Activated T-helper 1 cell treated with anti-CD3 and anti-CD28 coated beads, Interleukin-2, amount 50 U/mL, for 16 hours (primary cell): ENCODE measurements at places on chromosomes 5 and 9.

GRCh38 chr9:109969011-109969410, 189.0 kb downstream of the PALM2AKAP2 start:
- DNase-seq, result no peak

GRCh38 chr9:30661925-30662324, 1722.5 kb upstream of the ACO1 start:
- DNase-seq, result no peak

DNA sequence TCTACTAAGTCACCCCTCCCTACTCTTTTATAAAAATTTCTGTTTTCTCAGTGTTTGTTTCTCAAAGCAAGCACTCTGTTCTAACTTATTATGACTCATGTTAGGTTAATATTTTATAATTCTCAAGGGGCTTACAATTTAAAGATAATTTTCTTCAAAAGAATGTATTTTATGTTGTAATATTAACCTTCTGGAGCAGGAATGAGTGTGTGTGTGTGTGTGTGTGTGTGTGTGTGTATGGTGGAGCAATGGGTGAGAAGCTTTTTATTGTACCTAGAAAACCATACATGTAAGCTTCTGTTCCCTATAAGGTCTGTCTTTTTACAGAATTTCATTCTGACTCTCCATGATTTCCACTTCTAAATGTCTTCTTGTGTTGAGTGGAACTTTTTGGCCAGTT, 63.0 kb downstream of the PBX3 start:
- DNase-seq, result no peak

DNA sequence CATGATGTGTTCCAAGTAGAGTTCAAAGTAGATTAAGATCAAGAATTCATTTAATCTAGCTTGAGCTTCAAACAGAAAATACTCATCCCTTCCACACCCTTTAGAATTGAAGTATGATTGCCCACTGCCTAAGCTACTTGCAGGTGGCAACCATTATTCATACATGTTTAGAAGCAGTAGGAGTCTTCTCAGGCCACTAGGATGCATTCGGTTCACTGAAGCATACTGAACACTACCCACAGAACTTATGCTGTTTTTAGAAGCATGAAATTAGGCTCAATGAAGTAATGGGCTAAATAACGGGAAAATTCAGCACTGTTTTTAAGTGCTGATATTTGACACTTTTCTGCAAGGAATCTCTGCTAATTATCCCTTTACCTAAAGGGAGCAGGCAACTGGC, 263.4 kb downstream of the DEPDC1B start:
- no peak for DNase-seq

- no peak for DNase-seq
Observed at GRCh38 chr9:6224393-6225154, 9.0 kb downstream of the IL33 start.

GRCh38 chr5:130234816-130235215, 330.6 kb downstream of the CHSY3 start:
- DNase-seq, result no peak

GRCh38 chr5:142118155-142118686, 9.6 kb downstream of the NDFIP1 start:
- no peak for DNase-seq

GRCh38 chr5:2999926-3000325, 248.4 kb upstream of the IRX2 start:
- DNase-seq, result no peak

DNA sequence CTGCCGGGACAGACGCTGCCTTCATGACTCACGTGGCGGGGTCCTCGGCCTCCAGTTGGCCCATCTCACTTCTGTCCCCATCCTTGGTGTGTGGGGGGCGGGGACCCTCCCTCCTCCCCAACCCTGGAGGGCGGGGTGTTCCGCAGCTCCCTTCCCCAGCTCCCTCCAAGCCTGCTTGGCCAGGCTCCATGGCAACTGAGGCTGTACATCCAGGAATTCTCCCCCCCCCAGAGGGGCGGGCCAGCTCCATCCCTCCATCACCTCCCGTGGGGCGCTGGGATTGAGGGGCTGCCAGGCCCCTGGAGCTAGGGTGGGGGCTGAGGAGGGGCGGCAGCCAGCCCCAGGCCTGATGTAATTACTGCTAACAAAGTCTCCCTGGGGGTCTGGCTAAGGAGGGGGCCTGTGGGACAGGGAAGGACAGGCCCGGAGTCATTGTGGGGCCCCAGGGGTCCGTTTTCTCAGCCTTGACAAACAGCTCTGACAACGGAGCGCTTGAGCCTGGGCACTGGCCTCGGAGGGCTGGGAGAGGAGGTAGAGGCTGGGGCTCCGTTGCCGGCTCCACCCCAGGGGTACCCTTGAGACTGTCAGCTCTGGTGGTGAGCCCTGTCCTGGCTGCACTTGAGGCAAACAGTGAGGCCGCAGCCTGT, 8.0 kb downstream of the DIPK1B start:
- no peak for DNase-seq

GRCh38 chr5:173618927-173619519, 2.6 kb upstream of the BOD1 start:
- no peak for DNase-seq

DNA sequence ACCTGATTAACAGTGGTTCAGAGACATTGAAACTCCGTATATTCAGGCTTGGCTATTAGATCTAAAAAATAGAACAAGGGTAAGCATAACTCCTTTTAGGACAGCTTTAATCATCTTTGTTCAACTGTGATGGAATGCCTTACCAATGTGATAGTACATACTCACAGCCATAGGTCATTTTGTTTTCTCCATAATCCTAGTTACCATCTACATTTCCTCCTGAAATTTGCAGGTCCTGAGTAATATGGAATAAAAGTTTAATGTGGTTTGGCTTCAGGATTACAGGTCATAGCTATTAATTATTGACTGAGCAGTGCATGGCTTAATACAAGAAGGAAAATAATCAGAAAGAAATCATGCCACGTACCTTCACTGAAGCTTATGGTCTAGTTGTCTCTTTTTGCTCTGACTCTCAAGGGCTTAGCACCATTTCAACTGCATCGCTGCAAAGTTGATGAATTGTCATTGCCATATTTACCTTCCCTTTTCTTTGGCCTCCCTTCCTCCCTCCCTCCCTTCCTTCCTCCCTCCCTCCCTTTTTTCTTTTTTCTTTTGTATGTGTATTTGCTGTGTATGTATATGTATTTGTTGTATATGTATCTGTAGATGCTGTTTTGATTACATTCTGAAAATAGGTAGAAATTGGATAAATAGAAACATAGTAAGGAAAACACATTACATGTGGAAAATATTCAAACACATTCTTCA, 250.9 kb upstream of the ZNF608 start:
- no peak for DNase-seq

DNA sequence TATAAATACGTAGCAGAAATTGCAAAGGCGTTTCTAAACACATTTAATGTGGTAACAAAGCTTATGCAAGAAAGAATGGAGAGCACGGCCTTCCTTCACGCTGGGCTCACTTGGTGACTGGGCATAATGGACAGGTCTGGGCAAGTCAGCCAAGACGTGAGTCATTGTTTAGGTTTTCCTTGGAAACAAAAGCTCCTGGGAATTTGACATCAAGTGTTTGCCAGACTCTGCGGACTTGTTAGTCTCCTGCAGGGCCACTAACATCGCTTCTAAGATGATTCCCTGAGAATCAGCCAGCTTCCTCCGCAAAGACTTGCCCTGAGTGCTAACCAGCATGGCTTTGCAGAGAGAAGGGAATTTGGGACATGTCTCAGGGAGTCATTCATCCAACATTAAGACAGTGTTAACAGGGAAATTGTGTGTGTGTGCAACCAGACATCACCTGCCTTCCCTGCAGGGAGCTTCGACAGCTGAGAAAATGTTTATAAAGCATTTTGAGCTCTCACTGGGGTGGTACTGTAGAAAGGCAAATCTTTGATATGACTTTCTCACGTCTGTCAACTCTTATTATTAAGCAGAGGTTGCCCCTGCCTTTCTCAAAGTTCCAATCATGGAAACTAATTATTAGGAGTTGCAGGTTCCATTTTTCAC, 182.5 kb downstream of the NTRK2 start:
- no peak for DNase-seq

DNA sequence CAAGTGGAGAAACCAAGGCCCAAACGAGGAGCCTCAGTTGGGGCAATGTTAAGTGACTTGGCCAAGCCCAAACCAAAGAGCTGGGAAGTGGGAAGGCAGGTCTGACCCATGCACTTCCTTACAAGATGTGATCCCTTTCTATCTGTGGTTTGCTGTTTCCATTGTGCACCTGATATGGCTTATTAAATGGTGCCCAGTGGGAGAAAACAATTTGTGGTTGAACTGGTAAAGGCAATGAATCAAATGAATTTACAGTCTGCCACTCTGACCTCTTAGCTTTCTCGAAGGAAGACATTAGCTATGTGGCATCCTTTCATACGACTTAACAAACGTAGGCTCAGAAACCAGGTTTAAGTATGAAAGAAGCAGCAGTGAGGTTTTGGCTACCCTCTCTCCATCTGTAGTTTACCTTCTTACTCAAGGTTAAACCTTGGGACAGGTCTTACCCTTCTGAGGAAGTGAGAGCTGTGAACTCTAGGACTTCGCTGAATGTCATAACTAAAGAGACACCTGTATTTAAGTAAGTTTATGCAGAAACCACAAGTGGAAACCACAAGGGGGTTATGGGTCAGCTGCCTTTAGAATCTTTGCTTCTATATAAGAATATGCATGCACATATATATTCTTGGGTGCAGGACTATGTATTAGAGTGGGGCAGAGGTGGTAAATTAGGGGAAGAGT, 100.5 kb upstream of the SPATA31D4 start:
- no peak for DNase-seq

DNA sequence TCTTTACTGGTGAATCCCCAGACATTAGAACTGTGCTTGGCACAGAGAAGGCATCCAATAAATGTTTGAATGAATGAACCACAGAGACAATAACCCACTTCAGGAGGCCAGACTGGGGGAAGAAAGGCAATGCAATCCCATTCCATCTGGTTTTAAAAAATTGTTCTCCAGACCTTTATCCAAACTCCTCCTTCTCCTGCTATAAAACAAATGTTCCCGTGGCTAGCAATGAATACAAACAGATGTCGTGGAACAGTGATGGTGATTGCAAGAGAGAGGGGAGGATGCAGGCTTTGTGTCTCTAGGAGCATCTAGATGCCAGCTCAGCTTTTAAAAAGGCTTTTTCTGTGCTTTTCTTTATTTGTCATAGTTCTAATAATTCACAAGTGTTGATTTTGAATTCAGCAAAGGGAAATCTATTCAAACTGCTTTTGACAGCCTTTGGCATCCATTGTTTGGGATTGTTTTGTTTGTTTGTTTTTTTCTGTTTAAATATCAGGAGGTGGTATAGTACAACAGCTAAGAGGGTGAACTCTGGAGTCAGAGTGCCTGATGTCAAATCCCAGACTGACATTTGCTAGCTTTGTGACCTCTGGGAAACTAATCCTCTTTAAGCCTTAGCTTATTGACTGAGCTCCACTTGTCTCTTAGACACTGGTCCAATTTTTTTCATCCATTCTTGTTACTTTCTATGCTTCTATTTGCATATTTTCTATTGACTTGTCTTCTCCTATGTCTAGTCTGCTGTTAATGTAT, 59.1 kb downstream of the TNFSF15 start:
- no peak for DNase-seq

DNA sequence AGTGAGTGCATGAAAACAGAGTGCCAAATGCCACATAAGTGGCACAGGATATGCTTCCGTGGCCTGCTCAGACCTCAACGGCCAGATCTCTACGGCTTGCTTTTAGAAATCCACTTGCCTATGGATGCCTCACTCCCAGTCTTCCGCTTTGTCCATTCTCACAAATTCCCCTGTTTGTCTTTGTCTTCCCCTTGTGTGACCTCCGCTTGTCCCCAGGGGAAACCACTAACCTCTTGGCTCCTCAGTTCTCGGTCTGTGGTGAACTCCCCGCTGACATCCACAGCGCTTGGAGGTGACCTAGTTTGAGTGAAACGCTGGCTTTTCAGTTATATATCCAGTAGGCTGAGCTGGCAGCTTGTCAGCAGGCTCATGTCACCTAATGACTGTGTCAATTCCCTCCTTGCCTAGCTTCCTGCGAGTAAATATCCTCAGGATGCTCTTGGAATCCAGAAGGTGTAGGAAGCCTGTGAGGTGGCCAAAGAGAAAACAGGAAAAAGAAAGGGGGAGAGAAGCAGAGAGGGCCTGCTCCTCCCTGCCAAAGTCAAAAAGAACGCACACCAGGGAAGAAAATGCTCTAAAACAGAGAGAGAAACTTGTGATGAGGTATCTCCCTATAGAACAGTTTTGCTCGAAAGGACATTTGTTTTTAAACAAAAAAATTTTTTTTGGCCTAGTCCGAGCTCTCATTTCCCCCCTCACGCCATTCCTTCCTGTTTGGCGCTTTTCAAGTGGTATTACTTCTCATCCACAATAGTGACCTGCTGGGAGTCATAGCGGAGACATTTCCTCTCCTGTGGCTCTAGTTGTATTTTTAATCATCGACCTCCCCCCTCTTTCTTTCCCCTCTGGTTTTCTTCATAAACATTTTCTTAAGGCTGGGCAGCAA, 101.6 kb upstream of the SPRY4 start:
- no peak for DNase-seq

- no peak for DNase-seq
Observed at GRCh38 chr5:126481243-126481642, 58.0 kb downstream of the GRAMD2B start.

GRCh38 chr5:150621301-150621700, 19.2 kb upstream of the SYNPO start:
- DNase-seq, result no peak

DNA sequence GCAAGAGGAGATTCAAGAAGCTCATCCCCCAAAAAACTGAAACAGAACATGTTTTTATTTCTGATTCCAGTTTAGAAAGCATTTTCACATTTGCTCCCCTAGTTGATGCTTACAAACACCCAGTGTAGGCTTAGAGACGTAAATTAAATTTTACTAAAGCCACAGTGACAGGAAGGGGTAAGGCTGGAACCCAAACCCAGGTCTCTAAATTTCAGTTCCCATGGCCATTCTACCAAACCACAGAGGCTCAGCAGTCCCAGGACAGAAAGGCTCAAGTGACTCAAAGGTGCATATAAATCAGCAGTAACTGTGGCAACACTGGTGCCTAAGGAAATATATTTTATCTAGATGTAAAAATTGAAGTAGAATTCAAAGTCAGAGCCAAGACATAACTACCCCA, 128.7 kb downstream of the CEP120 start:
- DNase-seq, result no peak

- DNase-seq, result no peak
Observed at GRCh38 chr5:128782446-128782845, 182.8 kb upstream of the SLC27A6 start.

- DNase-seq, result no peak
Observed at GRCh38 chr9:96015876-96016686, 140.6 kb downstream of the ERCC6L2 start.

GRCh38 chr5:135040333-135041144, 6.5 kb upstream of the PITX1 start:
- no peak for DNase-seq

DNA sequence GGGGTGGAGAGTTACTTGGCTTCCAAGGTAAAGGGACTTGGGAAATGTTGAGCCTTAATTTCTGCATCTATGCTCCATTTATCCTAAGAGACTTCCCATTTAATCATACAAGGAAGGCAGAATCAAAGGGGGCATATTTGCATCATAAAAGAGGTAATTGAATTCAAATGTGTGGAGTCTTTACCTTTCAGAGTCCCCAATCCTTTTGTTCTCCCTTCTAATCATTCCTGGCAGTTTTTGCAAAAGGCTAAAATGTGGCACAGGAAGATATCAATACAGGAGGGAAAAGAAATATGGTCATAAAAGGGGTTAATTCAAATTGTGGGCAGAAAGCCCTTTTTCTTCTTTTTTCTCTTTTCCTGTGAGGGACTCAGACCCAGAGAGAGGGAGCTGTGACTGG, 69.5 kb downstream of the SFXN1 start:
- DNase-seq, result no peak

- DNase-seq, result no peak
Observed at GRCh38 chr5:109482748-109483147, 73.0 kb upstream of the PJA2 start.
